Stimulated activated CD4-positive, alpha-beta T cell treated with anti-CD3 and anti-CD28 coated beads, Interleukin-1b, Interleukin-23, amount 100 ng/mL, for 24 hours (primary cell): ENCODE measurements at places on chromosomes 12 and 14.

GRCh38 chr12:9673404-9674225 is 4.1 kb downstream of the CLEC2D start:
- DNase-seq, result no peak

- no peak for DNase-seq
Observed at GRCh38 chr14:90985601-90986242, 74.7 kb downstream of the RPS6KA5 start.

- DNase-seq, result no peak
Observed at GRCh38 chr12:5072311-5072710, 28.6 kb downstream of the KCNA5 start.

GRCh38 chr12:6443361-6443983 is 1.3 kb upstream of the CD27 start:
- DNase-seq, result no peak

DNA sequence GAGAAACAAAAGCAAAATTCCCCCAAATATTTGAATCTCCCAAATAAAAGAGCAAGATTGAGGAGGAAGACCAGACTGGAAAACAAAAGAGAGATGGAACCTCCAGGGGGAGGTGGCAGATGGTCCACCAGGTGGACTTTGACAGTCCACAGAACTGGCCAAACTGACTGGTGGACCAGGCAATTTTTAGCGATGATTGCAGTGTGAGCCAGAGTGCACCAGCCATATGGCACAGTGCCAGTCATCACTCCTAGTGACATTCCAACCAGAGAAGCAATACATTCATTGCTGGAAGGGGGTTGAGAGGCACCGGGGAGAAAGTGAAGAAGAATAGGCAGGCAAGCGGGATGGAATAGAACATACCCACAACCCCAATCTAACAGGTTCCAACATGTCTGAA is 182.9 kb downstream of the EXOC5 start:
- no peak for DNase-seq

GRCh38 chr12:113858841-113859386 is 107.2 kb downstream of the RBM19 start:
- no peak for DNase-seq

DNA sequence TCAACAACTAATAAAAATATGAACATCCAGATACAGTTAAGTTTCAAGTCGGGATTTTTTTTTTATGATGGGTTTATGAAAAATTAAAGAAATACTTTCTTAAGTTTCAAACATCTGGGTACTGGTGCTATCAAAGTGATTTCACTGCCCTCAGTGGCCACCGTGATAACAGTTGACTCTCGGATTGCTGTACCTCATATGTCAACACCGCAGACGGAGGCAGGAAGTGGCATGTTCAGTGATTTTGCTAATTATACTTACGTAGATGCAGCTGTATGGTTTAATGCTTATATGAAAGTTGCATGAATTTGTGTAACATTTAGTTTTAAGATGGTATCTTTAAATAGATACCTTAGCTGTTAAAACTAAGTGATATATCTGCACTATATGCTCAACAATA is 20.8 kb upstream of the FBLN5 start:
- no peak for DNase-seq

DNA sequence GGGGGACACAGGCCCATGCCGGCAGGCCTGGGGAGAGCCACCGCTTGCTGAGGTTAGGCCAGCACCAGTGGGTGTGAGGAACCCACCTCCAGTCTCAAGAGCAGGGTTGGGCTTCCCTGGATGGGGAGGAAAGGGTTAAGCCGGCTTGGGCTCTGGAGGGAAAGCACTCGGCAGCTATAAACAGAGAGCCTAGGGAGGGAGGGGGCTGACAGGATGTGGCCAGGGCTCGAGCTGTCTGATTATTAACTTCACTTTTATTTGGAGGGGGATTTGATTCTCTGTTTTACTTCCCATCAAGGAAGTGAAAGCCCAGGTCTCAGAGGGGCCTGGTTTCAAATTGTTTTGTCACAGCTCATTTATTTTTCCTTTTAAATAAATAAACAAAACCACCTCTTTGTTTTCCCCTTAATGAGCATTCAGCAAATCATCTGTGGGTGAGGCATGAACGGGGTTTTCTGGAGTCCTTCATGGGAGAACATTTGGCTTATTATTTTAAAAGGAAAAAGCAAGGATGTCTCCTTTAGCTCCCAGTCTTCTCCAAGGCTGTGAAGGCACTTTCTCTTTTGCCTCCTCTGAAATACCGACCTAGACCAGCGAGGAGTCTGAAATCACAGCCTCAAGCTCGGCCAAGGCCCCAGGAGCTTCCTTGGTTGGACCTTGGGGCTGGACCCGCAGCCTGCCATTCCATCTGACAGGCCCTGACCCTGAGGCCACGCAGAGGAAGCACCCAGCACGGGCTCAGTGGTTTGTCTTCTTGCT is 21.9 kb upstream of the ZFP36L1 start:
- DNase-seq, result no peak

DNA sequence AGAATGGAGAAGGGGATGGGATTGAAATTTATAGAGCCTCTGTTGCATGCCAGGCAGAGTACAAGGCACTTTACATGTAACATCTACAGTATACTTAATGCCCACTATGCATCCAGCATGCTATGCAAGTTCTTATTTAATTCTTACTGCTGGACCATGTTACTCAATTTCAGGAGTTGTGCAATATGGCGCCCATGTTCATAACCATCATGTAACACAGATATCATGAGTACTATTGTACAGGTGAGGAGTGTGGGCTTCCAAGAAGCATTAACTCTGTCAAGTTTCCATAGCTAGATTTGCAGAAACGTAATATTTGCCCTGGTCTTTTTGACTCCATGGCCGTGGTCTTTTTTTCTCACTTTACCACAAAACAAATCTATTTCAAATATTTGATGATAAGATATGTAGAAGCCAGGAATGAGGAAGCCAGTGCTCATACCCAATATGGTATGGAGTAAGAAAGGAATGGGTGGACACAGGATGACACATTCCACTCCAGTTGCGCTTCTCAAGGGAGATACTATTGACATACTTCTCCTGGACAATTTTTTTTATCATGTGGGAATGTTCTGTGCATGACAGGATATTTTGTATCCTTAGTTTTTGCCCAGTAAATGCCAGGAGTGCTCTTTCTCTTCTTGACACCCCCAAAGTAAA is 191.8 kb downstream of the C12orf75 start:
- no peak for DNase-seq

- DNase-seq, result no peak
Observed at GRCh38 chr14:50775357-50775756, 55.6 kb downstream of the NIN start.

DNA sequence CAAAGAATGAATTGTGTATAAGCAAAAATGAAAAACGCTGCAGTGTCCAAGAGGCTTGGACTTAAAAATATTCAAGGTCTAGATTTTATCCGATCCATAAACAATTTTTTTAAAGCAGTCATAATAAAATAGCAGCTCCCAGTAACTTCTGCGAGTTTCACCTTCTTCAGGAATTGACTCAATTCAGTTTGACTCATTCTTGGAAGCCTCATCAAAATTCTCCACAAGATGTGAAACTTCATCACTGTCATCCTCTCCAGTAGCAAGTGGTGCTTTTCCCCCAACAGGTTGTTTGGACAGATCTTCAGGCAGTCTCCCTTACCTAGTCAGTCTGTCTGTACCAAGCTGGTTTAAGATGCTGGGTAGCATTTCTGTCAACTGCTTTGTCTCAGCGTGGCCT is 93.5 kb upstream of the FOXG1 start:
- DNase-seq, result no peak

- no peak for DNase-seq
Observed at GRCh38 chr12:101051901-101052550, 158.0 kb downstream of the SLC5A8 start.
